Osteoblast (primary cell): ENCODE measurements at places on chromosomes 2 and 18. TPM values are rescaled to one million over a fixed set of nuclear protein-coding genes. Genes with fewer than 3 reads are reported as not detected.
A peak's percentile ranks its signal among the peaks of the same experiment; 100 is the strongest.

CDH2 gene
- 75.6 and 78.7 TPM in 2 replicates for total RNA-seq

- peak; percentile 55 for DNase-seq
These were observed 762 bp downstream of the INO80C start for GRCh38 chr18:35497027-35497369.

HAAO gene
- total RNA-seq = 0.72 and 1.8 TPM in 2 replicates

DCDC2C gene
- not detected in 2 replicates for total RNA-seq

DNA sequence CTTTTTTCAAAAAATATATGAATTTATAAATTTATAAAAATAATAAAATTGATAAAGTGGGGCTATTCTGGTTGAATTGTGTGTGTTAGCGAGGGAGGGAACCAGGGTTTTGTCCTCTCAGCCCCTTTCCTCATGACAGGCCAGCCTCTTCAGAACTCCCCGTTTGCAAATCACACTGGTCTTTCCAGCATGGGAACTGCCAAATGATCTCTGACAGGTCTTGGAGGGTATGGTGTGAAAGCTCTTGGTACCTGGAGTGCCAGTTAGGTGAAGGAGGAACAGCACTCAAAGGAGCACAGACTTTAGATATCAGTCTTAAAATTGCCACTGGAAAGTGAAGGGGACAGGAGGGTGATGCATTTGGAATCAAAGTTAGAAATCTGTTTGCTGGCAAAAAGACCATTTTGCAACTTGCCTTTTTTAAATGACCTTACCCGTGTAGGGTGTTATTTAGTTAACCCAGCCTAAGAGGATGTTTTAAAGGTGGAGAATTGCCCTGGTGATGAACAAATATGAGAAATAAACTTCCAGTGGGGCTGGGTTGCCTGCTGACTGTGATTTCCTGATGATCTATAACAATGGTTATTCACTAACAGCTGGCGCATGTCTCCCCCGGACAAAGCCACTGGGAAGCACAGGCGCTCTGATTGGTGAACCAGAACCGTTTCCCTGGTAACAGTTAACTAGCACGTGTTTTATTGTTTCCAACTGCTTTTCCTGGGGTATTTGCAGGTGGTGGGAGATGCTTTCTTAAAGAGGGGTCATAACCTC, 85.3 kb upstream of the EFEMP1 start:
- peak; percentile 19 for DNase-seq

- DNase-seq = peak; percentile 57
These were observed 144.9 kb upstream of the LHCGR start for GRCh38 chr2:48900321-48901014.

RAB12 gene
- total RNA-seq = 49.2 and 51.6 TPM in 2 replicates

GRCh38 chr2:3754280-3754679, 50.9 kb downstream of the DCDC2C start:
- DNase-seq = no peak

DNA sequence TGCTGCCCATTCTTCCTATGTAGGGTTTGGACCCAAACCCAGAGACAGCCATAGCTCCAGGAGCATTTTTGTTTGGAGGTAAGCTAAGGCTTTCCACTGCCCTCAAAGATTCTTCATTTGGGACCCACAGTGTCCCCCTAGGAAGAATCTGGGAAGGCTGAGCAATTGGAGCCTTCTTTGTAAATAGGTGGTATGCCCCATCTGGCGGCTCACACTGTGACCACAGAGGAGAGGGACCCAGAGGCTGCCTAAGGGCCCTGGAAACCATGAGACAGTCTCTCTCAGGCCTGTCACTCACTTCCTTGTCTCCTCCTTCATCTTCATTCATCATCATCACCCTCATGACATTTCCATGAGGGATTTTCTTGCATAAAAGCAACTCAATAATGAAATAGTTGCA, 215.4 kb upstream of the OSR1 start:
- no peak for DNase-seq

- no peak for DNase-seq
These were observed 345.3 kb downstream of the TSN start for GRCh38 chr2:122100756-122101155.

SERPINB10 gene
- total RNA-seq = 0.29 TPM in 1 of 2 replicates, not detected in the other

- DNase-seq = no peak
These were observed 155.7 kb upstream of the TCF4 start for GRCh38 chr18:55743736-55744135.

DNA sequence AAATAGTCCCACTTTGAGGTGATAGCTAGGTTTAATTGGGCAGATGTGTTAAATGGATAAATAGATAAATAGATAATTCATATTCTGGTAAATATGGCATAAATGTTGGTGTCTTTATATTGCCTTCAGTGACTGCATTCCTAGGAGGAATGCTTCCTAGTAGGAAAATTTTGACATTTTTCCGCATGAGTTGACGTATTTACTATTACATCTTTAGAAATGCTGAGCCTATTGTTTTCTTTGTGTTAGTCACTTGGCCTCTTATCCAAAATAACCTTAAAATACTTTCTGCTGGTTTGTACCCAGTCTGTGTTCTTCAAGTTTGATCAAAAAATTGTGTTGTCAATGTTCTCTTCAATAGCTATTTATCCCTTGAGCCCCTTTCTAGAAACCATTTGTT, 495.6 kb upstream of the ZEB2 start:
- peak; percentile 82 for DNase-seq

- no peak for DNase-seq
These were observed 149.5 kb downstream of the FAM161A start for GRCh38 chr2:61704364-61704763.

GRCh38 chr18:31155498-31155897, 7.2 kb downstream of the DSC1 start:
- no peak for DNase-seq

GRCh38 chr18:34976123-34976522, 65.1 kb upstream of the MAPRE2 start:
- DNase-seq = no peak

- peak; percentile 14 for DNase-seq
These were observed 268.9 kb upstream of the CCDC68 start for GRCh38 chr18:55228191-55228590.

DNA sequence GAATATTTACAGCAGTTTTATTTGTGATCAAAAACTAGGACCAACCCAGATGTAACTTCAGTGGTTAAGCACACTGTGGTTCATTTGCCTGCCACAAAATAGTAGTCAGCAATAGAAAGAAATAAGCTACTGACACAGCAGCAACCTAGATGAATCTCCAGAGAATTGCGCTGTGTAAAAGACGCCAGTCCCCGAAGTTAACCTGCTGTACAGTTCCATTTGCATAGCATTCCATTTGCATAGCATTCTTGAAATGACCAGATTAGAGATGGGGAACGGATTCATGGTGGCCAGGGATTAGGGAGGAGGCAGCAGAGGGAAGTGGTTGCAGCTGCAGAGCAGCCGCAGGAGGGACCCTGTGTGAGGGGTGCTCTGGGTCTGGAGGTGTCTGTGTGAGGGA, 39.3 kb upstream of the NFATC1 start:
- no peak for DNase-seq

TDRD15 gene
- total RNA-seq = not detected in 2 replicates

PRSS56 gene
- not detected in 2 replicates for total RNA-seq

FAHD2B gene
- 1.1 and 1.2 TPM in 2 replicates for total RNA-seq

- DNase-seq = no peak
These were observed 272.9 kb upstream of the NRP2 start for GRCh38 chr2:205409411-205409810.

DNA sequence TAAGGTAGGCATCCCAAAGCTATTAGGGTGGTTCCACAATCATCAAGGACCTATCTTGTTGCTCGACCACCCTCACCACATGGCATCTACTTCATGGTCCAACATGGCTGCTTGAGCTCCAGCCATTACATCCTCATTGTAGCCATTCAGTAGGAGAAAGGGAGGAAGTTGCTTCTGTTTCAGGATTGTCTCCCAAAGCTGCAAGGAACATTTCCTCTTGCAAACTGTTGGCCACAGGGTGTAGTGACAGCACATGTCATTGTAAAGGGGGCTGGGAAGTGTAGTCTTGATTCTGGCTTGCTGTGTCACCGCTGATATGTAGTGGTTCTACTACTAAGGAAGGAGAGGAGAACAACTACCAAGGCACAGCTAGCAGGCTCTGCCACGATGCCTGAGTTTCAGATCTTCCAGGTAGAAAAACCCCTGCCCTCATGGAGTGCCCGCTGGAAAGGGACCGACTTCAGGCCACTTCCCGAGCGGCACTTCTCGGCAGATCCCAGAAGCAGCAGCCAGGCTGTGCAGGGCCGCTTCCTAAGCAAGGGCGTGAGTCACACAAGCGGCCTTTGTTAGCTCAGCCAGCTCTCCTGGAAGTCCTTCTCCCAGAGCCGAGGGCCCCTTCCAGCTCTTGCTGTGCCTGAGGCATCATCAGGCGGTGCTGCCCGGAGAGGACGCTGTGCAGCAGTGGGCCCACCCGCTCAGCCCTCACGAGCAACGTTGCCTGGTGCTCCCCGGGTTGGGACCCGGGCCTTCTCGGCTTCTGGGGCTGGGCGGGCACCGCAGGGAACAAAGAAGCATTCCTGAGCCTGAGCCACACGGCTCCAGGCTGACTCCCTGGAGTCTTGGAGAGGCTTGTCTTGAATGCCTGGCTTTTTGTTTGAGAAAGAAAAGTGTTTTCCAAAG, 58.2 kb downstream of the HS6ST1 start:
- peak; percentile 95 for DNase-seq

GRCh38 chr2:46531863-46532262, 52.5 kb downstream of the TMEM247 start:
- DNase-seq = no peak

DNA sequence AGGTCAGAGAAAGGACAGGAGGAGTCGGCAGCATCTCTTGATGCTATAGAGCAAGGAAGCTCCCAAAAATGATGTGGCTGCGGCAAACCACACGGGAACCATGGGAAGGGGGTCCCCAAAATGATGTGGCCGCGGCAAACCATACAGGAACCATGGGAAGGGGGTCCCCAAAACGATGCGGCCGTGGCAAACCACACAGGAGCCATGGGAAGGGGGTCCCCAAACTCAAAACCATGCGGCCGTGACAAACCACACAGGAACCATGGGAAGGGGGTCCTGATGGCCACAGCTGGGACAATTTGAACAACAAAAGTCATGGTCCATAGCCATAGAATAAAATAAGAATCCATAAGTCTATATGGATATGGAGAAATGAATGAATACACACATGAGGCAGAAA, 58.4 kb upstream of the GLI2 start:
- no peak for DNase-seq

DNA sequence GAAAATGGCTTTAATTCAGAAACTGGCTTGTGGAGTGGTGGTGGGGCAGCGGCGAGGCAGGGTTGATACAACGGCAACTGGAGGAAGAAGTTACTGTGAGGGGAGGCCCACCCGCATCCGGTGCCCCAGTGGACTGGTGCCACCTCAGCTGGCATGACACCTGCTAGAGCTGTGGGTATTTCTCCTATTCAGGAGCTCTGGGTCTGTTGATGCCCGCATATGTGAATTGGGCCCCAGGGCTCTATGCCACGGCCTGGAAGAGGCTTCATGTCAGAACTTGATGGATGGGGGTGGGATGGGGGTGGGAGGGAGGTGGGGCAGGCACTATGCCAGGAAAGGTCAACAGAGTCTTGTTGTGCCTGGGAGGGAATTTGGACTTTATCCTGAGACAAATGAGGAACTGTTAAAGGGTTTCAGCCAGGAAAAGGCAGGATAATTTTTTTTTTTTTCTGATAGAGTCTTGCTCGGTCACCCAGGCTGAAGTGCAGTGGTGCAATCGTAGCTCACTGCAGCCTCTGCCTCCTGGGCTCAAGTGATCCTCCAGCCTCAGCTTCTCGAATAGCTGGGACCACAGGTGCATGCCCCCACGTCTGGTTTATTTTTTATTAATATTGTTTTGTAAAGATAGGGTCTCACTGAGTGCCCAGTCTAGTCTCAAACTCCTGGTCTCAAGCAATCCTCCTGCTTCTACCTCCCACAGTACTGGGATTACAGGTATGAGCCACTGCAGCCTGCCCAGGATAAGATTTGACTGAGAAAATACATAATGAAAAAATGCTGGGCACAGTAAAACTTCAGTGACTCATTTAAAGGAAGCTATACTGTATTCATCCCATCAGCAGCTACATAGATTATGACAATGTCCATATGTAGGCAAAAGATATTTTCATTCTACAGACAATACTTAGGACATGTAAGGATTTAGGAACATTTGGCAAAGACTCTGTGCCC, 52.6 kb downstream of the SH2D6 start:
- no peak for DNase-seq
